ENCODE measurements at places on chromosomes 2 and 18. TPM values are rescaled to one million over a fixed set of nuclear protein-coding genes. Genes with fewer than 3 reads are reported as not detected.

The IL18RAP gene
- total RNA-seq = 7.4 TPM

DNA sequence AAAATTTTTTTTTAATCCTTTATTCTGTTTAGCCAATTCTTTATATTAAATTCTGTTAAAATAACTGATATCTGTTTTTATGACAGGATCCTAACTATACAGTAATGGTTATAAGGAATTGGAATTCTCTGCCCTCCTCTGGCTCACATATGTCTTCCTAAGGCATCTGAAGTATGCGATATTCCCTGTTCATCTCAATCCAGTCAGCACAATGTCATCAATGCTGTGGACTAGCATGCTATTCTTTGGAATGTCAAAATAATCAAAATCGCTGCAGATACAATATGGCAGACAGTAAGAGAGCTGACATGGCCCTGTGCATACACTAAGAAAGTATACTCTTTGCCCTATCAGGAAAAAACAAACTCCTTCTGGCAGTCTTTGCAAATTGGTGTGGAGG lies 107.6 kb downstream of the AP1S3 start:
- DNase-seq = no peak

DNA sequence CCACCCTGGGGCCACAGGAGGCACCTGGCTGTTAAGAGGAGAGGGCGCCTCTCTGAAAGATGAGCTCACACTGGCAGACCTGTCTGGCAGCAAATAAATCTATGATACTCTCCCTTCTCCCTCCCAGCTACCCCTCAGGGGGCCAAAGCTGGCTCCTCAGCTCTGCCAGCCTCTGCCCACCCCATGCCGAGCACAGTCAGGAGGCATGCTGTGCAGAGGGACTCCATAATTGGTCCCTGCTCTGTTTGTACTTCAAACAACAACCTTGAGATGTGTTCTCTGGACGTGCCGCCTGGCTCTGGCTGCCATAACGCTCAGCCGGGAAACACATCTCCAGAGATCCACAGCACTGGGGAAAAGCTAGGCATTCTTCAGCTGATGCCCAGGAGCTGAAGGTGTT lies 126.7 kb downstream of the GALNT14 start:
- no peak for DNase-seq

DNA sequence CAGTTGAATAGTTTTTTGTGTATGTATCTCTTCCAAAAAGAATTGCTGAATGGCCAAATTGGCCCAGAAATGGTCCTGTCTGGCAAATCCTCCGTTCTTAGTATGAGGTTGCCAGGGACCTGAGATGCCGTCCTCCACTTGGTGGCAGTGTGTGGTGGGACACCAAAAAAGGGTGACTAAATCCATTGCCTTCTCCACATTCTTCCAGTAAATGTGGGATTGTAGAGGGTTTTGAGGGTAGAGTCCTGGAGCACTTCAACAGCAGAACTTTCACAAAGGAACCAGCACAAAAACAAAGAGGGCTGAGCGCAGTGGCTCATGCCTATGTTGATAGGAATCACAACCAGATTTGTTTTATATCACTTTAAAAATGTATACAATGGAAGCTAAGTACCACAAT lies 199.9 kb downstream of the BCL2 start:
- peak; percentile 59 for DNase-seq

The TM4SF20 gene
- not detected for total RNA-seq

GRCh38 chr18:36829362-36830157 lies 633 bp downstream of the KIAA1328 start:
- peak; percentile 13 for DNase-seq

GRCh38 chr18:68362907-68363306 lies 352.0 kb downstream of the TMX3 start:
- DNase-seq = no peak

DNA sequence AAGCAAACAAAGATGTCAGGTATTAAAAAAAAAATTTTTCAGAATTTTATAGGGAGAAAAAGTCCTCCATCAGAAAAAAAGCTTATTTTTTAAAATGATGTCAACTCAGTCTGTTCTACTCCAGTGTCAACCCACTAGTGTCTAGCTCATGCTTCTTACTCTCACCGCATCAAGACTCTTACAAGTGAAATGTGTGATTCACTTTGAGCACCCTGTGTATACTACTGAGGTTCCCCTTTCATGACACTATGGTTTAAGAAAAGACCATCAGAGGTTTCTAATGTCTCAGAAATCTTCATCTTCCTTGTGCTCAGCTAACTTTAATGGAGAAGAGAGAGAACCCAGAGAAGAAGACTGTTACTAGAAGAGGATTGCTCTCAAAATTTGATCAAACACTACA lies 43.4 kb downstream of the FEZ2 start:
- no peak for DNase-seq

The SCYGR8 gene
- total RNA-seq = not detected

GRCh38 chr2:180944372-180944771 lies 36.0 kb upstream of the UBE2E3 start:
- no peak for DNase-seq

The GIGYF2 gene
- total RNA-seq = 51.9 TPM

DNA sequence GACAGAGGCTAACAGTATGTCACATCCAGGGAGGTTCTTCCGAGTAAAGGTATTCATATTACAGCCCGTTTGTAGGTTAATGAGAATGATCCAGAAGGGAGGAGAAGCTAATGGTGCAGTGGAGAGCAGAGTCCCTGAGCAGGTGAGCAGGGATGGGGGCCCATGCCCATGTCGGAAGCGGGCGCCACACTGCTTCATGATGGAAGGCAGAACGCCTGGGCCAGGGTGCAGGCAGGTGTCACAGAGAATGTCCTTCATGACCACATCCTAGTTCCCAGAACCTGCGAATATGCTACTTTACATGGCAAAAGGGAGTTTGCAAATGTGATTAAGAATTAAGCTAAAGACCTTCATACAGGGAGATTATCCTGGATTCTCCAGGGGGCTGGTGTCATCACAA lies 4.0 kb downstream of the HES6 start:
- DNase-seq = no peak

DNA sequence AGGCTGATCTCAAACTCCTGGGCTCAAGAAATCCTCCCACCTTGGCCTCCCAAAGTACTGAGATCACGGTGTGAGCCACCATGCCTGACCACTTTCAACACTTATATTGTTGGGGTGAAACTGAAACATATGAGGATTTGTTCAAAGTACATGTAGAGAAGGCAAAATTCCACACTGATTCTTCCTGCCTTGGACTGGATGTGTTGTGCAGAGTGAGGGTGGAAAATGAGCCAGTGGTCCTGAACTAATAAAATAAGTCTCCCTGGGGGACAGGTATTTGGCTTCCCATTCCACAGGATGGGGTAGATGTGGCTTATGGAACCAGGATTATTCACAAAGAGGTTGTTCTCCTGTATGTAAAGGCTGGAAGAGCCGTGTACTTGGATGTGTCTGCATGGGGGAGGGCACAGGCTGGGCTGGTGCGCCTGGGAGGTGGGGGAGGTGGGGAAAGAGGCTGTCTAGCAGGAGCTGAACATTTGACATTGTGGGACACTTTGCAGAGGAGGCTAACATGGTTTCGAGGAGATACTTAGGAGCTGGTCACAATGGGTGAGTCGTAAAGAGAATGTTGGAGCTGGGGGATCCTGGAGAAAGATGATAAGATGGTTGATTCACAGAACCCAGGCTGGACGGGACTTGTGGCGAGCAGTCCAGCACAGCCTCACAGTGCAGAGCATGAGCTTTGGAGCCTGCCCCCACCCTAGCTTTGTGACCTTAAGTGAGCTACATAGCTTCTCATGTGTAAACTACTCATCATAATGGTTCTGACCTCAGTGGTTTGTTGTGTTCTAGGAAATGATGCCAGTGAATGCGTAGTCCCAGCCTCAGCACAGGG lies at the start of gene TXNDC2:
TSS of gene TXNDC2 (plus strand) at position 804 of the 835 bp plus-strand sequence. CDS start 708 bp downstream, outside the sequence.
- DNase-seq = no peak

DNA sequence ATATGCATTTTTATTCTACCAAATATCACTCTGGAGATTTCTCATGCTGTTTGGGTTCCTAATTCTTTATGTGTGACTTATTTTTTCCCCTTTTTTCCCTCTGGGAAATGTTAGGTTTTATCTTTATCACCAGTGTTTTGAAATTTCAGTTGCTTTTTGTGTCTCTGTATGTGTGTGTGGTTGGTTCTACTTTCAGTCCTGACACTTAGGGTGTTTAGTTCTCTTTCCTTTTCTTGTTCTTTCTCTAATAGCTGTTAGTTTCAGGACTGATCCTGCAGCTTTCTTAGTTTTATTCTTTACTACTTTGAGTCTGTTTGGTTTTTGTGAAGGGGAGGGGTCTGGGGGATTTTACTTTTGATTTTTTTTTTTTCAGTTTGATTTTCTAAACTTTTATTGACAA lies 23.1 kb downstream of the PPM1B start:
- DNase-seq = no peak
